ENCODE measurements at places on chromosomes 12 and 14. TPM values are rescaled to one million over a fixed set of nuclear protein-coding genes. Genes with fewer than 3 reads are reported as not detected.

Gene ADAM21
- 0.08 TPM for total RNA-seq

Gene NFATC4
- total RNA-seq = 0.36 TPM

DNA sequence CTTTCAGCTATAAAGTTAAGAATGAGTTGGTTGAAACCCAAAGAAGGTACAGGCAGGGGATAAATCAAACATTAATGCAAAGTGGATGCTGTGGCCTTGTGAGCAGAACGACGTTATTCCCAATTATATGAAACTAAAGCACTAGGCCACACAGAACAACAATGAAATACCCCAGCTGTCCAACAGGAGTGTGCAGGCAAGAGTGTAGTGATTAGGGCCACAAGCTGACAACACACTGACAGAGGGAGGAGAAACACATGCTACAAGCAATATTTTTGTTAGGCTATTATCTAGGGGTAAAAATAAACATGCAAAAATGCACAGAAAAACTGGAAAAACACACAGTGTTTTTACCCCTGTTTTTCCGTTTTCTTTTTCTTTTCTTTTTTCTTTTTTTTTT, 15.0 kb downstream of the MAP3K9 start:
- DNase-seq = no peak

GRCh38 chr12:118337194-118337838, 35.4 kb downstream of the TAOK3 start:
- no peak for DNase-seq

Gene GPRC5D
- total RNA-seq = not detected

Gene C14orf132
- 23.0 TPM for total RNA-seq

DNA sequence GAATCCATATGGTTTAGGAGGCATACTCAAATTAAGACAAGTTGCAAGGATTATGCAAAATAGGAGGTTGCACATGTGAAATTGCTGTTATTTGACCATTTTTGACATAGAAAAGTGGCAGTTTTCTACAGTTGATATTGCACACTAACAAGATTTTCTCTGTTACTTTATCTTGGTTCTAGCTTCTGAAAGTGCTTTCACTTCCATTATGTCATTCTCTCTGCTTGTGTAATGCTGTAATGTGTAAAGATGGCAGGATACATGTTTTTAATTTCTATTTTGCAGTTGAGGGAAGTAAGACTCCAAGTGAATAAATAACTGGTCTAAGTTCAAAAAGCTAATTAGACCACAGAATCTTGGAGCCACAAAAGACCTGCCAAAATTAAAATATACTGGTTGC, 60.6 kb downstream of the MYRFL start:
- no peak for DNase-seq

Gene KRT6C
- not detected for total RNA-seq

DNA sequence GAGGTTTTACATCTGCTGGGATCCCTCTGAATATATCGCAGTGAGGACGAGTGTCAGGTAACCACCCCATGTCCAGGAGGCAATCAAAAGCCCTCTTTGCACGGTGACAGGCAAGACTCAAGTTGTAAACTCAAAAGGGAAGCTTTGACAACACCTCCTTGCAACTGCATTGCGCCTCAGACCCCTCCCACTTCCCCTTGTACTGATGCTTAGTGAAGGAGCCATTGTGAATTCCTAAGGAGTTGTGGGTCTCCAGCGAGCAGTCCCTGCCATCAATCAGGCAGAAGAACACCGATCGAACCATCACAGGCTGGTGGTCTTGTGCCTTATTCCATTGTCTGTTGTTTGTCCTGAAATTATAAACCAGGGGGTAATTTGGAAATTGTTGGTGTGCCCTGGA, 112.6 kb downstream of the CCDC60 start:
- DNase-seq = no peak

DNA sequence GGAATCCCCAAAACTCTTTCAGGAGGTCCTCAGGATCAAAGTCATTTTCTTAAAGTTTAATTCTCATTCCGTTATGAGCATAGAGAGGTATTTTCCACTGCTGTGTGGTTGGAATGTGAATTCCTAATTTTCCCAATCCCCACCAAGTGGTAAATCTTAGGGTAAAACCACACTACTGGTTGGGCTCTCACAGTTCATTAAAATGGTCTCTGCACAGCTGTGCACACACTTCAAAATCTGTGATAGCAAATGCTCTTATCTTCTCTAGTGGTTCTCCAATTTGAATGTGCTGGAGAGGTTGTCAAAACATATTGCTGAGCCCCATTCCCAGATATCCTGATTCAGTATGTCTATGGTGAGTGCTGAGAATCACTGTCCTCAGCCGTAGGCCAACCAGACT, 189.1 kb downstream of the BMP4 start:
- no peak for DNase-seq

Gene PLA2G1B
- total RNA-seq = 0.69 TPM

- no peak for DNase-seq
These were observed 55.2 kb downstream of the SPTB start for GRCh38 chr14:64824471-64824870.

Gene PAX9
- total RNA-seq = 0.82 TPM

GRCh38 chr12:470133-470532, 10.4 kb downstream of the B4GALNT3 start:
- no peak for DNase-seq

- DNase-seq = no peak
These were observed 457.4 kb upstream of the DCN start for GRCh38 chr12:91640021-91640420.

All from Panc1 (cell line).